ENCODE measurements at places on chromosomes 1 and 21.

GRCh38 chr1:147243228-147243685 lies 773 bp downstream of the CHD1L start:
- DNase-seq: peak; percentile 27

DNA sequence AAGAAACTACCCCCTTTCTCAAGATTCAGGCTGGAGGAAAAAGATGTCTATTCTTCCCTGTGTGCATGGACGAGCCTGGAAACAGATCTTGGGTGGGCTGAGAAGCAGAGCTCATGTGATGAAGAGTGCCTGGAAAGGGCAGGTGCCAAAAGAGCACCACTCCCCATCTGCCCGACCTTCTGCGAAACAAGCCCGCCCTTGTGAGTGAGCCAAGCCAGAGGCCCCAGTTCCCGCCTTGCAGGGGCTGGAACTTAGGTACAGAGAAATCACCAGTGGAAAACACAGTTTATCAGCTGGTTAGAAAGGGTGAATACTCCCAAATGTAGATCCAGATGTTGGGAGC lies 26.7 kb upstream of the A3GALT2 start:
- DNase-seq: no peak

DNA sequence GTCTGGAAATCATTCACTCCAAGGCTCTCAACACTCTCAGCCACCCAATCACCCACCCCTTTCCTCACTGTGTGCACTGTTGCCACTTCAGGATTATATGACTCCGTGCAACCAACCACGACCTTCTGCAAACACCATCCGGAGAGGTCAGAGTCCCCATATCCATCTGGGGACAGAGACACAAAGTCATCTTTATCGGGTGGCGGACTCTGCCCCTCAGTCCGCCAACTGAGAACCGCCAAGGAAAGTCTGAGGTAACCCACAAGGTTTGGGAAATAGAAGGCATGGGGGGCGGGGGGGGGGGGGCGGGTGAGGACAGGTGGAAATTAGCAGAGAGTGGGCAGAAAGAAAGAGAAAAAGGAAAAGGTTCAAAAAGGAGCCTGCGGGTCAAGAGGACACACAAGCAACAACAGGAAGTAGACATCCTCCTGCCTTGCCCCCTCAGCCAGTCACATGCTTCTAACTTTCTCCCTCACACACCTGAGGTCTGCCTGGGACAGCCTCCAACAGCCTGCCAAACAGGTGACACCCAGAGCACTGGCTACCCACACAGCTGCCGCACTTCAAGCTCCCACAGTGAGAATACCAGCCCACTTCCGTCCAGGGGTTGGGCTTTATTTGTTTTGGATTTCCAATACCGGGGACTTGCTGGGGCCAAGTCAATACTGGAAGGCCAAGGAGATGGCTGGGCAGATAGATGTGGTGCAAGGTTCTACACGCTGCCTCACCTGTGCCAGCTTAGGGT lies 58.1 kb downstream of the SSBP3 start:
- DNase-seq: no peak

DNA sequence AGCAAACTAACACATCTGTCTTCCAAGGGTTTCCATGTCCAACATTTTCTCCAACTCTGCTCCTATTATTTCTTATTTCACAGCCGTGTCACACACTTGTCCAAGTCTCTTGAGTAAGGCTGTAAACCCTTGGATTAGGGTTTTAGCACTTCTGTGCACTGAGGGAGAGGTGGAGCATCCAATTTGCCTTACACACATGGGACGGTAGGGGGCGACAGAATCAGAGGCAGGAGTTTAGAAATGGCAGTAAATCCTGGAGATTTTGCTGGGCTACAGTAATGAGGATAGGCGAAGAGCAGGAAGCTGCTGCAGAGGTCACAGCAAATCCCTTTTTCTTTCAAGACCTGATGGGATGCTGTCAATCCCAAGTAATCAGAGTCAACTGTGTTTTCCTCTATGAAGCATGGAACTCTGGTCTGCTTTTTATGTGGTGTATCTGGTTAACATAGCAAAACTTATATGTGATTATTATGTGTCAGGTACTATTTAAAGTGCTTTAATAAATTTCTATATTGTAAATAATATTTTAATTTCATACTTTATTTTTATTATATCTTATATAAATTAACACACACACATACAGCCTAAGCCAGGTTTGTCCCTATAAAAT lies 15.4 kb upstream of the LCE5A start:
- no peak for DNase-seq

- DNase-seq: peak; percentile 42
These were observed at the start of gene DHRS3 for GRCh38 chr1:12617901-12618660. Gene DHRS3 (minus strand): TSS chr1:12618210. CDS start chr1:12617348, 862 bp downstream.

GRCh38 chr1:109438798-109439297 lies 12.6 kb upstream of the PSMA5 start:
- no peak for DNase-seq

- DNase-seq: peak; percentile 65
These were observed 499 bp upstream of the SH3GLB1 start for GRCh38 chr1:86703696-86704457.

- DNase-seq: no peak
These were observed 18.0 kb upstream of the YTHDF2 start for GRCh38 chr1:28718586-28719331.

DNA sequence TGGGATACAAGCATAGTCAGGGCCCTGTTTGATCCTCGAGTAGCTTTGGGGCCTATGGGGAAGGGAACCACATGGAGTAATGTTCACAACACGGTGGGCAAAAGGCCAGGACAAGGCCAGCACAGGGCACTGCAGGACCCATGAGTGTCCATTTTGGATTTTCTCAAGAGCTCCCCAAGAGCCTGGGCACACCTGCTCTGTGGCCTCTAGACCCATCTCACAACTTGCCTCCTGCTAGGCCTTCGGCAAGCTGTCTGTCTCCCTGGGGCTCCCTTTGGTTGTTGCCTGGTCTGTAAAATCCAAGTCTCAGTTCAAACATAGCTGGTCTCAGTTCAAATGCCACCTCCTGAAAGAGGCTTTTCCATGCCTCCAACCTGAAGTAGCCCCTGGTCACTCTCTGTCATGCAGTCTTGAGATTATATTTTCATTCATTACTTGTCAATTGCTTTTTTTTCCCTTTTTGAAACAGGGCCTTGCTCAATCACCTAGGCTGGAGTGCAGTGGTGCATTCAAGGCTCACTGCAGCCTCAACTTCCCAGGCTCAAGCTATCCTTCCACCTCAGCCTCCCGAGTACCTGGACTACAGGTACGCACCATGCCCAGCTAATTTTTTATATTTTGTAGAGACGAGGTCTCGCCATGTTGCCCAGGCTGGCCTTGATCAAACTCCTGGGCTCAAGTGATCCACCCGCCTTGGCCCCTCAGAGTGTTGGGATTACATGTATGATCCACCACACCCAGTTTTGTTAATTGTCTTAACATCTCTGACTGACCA lies 107.4 kb downstream of the MATN1 start:
- no peak for DNase-seq

DNA sequence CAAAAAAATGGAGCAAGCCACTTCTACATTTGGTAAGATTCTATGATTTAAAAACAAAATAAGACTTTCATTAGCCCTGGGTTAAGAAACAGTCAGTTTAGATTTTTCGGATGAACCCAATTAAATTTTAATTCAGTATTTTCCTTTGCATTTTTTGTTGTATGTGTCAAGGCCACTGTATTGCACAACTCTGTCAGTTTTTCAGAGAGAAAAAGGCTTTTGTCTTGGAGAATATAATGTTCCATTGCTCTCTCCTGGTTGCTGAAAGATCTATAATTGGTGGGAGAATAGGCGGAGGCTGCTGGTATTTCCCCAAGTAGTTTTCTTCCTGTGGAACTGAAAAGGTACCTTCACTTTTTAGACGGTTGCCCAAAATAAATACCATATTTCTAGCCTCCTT lies 84.6 kb downstream of the NEGR1 start:
- no peak for DNase-seq

- no peak for DNase-seq
These were observed 32.7 kb downstream of the SUSD4 start for GRCh38 chr1:223331301-223331700.

Data from stimulated activated naive CD4-positive, alpha-beta T cell treated with Interleukin-2 at 50 U/mL for 16 hours (primary cell).